Activated CD8-positive, alpha-beta memory T cell treated with anti-CD3 and anti-CD28 coated beads for 24 hours (primary cell): ENCODE measurements at places on chromosomes 4 and X.

DNA sequence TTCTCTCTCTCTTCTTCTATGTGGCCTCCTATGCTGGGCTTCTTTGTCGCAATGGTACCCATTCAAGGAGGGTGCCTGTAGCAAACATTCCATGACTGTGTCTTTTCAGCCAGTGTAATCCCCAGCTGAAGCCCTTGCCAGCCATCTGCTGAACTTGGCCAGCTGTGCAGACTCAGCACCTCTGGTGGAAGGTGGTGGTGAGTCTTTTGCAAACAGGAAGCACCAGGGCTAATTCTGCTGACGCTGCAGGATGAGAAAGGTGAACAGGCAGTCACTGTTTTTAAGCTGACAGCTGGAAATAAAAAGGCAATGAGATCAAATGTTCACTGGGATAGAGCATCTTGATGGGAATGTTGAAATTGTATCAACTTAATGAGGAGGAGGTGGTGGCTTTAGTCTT, 298.7 kb upstream of the CLNK start:
- no peak for DNase-seq

GRCh38 chrX:48890934-48891401, 6.6 kb downstream of the TIMM17B start:
- DNase-seq, result no peak

GRCh38 chrX:10111364-10112148, 45.2 kb upstream of the CLCN4 start:
- peak; percentile 82 for DNase-seq

- DNase-seq, result no peak
Observed at GRCh38 chr4:3234171-3235029, 14.6 kb upstream of the MSANTD1 start.

DNA sequence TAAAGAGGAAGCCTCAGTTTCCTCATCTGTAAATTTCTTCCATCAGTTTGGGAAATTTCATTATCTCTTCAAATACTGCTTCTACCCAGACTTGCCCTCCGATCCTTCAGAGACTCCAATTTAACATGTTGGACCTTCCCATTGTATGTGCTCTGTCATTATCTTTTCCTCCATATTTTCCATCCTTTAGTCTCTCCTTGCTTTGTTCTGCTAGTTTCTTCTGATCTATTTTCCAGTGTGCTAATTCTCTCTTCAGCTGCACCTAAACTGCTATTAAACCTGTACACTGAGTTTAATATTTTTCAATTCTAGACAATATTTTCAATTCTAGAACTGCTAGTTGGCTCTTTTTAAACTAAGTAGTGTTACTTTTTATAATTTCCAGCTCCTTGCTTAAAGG, 65.5 kb downstream of the EVC start:
- DNase-seq, result no peak

DNA sequence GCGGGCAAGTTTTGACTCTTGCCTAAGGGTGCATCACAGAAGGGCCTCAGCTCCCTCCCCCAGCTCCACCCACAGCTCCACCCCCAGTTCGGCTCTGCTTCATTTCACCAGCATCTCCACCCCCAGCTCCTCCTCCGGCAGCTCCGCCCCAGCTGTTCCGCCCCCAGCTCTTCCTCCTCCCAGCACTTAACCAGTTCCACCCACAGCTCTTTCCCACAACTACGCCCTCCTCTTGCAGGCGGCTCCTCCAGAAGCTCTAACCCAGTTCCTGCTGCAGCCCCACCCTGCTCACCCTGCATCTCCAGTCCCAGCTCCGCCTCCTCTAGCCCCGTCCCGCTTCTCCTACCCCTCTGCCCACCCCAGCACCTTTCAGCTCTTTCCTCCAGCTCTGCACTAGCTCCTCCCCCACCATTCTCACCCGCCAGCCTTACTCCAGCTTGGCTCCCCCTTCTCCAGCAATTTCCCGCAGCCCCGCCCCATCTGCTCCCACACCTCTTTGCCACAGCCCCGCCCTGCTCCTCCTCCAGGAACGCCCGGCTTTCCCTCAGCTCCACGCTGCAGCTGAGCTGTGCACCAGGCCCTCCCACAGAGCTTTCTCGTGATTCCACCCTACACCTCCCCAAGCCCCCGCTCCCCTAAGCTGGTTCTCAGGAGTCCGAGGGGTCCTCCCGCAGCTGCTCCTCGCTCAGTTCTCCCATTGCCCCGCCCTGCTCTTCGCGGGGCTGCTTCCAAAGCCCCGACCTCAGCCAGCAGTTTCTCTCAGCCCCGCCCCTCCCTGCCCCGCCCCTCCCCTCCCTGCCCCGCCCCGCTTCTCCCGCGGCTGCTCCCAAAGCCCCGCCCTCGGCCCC, 1.3 kb upstream of the EOLA1 start:
- DNase-seq, result peak; percentile 86

DNA sequence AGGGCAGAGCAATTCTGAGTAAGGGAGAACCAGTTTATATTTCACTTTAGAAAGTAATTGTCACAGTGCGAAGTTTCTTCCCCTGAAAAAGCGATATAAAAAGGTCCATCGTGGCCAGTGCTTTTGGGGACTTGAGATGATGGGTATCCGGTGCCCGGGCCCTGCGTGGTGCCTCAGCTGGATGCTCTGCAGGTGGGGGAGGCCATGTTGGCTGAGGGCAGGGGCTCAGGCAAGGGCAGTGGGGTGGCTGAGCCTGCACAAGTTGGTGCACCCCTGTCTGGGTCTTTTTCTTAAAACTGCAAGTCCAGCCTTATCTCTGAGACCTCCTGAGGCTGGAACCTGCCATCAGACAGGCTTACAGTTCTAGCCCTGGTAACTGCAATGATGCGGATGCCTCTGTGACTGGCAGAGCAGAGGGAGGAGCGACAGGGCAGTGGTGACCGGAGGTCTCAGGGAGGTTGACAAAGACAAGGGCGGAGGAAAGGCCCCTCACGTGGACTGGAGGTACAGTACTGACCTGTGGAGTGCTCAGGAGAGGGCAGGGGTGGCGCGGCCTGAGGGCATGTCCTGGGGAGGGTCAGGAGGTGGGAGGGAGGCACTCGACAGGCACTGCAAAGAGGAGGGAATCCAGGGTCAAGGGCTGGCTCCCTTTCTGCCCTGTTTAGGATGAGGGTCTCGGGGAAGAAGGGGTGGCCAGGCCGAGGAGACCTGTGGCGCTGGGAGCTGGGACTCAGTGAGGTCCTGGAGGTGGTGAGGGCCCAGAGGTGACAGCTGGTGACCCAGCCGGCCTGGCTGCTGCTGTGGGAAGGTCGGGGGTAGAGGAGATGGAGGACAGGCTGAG, 1.8 kb downstream of the RGS12 start:
- peak; percentile 57 for DNase-seq
